ENCODE measurements at places on chromosomes 16 and 17.

- no peak for DNase-seq
These were observed 125.5 kb upstream of the KCNJ16 start for GRCh38 chr17:69949496-69949895.

DNA sequence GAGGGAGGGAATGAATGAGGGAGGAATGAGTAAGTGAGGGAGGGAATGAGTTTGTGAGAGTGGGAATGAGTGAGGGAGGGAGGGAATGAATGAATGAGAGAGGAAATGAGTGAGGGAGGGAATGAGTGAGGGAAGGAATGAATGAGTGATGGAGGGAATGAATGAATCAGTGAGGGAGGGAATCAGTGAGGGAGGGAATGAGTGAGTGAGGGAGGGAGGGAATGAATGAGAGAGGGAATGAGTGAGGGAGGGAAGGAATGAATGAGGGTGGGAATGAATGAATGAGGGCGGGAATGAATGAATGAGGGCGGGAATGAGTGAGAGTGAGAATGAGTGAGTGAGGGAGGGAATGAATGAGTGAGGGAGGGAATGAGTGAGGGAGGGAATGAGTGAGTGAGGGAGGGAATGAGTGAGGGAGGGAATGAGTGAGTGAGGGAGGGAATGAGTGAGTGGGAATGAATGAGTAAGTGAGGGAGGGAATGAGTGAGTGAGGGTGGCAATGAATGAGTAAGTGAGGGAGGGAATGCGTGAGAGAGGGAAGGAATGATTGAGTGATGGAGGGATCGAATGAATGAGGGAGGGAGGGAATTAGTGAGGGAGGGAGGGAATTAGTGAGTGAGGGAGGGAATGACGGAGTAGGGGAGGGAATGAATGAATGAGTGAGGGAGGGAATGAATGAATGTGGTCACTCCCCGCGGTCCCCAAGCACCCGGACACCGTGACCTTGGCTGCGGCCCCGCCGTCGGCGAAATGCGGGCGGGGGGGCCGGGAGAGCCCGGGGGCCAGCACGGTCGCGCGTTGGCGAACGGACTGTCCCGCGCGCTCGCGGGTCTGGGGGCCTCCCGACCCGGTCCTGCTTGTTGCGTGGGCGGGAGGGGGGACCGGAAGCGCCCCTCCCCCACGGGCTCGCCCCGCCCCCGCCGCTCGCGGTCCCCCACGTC is 1.1 kb upstream of the UBE2I start:
- DNase-seq = no peak

- no peak for DNase-seq
These were observed 149.4 kb upstream of the HS3ST3A1 start for GRCh38 chr17:13750816-13751793.

DNA sequence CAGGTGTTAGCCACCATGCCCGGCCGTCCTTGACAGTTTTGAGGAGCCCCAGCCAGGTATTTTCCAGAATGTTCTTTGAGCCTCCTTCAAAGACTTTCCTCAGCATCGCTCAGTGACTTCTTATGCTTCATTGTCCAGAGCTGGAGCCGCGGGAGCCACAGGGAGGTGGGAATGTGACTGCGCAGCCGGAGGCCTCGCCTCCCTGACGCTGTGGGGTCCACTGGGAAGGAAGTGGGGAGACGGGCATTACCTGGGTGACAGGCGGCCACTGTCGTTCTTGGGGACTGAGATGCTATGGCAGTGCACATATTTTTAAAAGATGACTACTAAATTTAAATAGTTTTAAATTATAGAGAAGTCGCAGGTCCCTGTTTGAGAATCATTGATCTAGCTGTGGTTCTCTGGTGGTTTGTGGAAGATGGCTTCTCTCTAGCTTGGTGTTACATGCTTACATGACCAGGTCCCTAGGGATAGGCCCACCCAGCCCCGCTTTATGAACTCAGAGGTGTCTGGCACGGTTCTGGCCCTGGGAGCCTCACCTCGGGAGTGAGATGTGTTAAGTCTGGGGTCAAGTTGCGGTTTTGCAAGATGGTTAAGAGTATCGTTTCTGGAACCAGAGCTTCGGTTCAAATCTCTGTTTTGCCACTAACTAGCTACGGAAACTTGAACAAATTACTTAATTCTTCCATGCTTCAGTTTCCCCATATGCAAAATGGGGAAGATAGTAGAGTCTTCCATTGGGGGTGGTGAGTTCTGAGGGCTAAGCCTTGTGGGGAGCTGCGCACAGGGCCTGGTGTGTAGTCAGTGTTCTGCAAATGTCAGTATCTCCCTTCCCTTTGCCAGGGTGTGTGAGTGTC is 53.0 kb downstream of the ATP2C2 start:
- no peak for DNase-seq

DNA sequence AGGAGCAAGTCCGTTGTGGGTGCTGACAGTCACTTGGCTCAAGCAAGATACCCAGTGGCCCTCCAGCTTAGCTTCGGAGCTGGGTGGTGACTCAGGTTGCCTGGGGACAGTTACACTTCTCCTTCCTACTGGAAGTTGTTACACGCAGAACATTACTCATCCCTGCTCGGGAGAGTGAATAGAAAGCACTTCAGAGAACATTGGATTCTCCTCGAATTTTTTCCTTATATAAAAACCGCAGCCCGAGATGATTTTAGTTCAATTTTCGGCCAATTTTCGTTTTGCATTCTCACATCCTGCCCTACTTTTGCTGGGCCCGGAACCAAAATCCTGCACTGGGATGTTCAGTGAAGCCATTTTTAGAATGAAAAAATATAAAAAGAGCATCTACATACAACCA is 99.7 kb downstream of the ELAC2 start:
- DNase-seq = no peak

- no peak for DNase-seq
These were observed 12.2 kb downstream of the ADAP2 start for GRCh38 chr17:30933966-30934365.

GRCh38 chr17:72299100-72299499 is 178.3 kb downstream of the SOX9 start:
- no peak for DNase-seq

- DNase-seq = no peak
These were observed 215.8 kb downstream of the CDH8 start for GRCh38 chr16:61820398-61820797.

DNA sequence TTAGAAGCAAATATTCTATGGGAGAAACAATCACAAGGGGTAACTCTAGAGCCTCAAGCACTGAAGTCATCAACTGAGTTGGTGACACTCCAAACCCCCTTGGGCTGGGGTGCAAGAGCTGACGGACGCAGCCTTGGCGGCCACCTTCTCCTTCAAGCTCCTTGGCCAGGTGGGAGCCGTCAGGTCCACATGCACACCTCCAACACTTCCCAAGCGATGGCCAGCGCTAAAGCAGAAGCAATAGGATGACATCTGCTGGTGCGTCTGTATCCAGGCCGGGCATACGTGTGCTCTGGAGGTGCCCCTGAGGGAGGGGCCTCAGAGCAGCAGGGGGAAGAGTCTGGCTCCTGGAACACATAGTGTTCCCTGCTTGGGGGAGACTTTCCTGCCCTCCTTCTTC is 12.2 kb upstream of the FOXJ1 start:
- no peak for DNase-seq

- DNase-seq = no peak
These were observed 4.1 kb downstream of the DLX3 start for GRCh38 chr17:49990921-49991320.
